ENCODE measurements at places on chromosomes 2 and 18.

DNA sequence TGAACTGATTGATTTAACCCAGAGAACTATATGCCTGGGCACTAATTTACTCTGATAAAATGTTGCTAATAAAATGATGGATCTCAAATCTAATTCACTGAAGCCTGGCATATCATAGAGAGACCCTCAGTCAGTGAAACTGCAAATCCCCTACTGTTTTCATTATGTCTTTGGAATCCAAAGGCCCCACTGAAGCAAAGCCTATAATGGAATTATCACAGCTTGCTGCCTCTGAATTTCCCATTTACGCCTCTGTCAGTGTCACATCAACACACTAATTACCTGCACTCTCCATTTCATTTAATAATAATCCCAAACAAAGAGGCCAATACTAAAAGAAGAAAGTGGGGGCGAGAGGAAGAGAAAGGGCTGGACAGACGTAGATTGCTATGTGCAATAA is 470.9 kb downstream of the MBD2 start:
- DNase-seq = no peak

DNA sequence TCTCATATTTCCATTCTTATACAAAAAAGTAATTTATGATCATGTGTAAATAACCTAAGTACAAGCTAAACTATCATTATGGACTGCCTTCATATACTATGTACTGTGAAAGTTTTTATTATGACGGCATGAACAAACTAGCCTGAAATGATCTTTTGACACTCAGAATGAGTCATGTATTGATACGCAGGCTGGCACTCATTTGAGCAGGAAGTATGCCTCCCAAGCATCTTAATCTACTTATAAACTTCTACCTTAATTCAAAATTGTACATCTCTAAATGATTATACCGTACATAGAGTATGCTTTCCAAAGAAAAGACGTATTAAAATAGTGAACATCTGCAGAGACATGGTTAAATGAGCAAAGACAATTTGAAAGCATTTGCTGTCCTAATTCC is 207.1 kb upstream of the SPOPL start:
- DNase-seq = peak; percentile 15

DNA sequence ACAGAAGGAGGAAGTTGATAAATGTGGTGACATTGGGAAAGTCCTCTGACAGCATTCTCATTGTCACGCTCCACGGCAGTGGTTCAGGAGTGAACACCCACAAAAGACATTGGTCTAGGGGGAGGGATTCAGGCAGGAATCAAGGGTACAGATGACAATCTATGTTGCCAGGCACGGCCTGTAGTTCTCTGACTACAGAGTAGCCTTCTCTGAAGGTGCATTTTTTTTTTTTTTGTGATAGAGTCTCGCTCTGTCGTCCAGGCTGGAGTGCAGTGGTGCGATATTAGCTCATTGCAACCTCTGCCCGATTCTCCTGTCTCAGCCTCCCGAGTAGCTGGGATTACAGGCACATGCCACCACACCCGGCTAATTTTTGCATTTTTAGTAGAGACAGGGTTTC is 7.4 kb upstream of the MOB1A start:
- no peak for DNase-seq

DNA sequence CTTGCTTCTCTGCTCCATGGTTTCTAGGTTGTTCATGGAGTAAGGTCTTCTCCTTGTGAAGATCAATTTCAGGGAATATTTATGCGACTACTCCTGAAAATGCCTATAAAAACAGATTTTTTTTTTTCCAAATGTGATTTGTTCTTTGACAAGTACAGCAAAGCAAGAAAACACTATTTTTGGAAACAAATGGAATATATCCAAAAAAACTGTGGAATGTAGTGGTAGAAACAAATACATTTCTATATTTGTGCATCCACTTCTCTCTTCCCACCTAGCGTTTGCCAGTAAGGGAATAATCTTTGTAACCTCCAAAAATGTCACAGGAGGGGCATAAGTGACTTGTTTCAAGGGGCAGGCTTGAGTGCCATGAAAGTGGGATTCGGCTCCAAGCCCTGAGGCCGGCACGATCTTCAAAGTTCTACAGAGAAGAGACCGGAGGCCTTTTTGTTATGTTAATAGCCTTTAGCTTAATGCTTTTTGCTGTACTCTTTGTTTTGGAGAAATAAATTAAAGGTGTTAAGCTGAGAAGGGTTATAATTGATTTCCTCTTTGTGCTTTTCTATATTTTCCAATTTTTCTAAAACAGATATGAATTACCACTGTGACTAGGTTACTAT is 200.6 kb downstream of the NRP2 start:
- DNase-seq = no peak

GRCh38 chr2:104361414-104361813 is 492.5 kb upstream of the POU3F3 start:
- no peak for DNase-seq

DNA sequence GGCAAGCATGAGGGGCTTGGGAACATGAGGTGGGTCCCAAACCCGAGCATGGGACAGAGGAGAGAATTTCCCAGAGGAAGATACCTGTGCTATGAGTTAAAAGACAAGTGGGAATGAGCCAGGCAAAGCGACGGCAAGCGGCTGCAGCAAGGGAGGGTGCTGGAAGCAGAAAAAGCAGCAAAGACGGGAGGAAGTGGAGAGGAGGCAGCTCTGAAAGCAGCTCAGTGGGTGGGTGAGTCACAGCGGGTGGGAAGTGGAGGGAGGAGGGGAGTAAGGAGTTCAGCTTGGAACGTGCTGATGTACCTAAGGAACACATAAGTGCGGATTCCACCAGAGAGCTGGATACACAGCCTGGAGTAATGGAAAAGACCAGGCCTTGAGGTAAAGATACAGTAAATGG is 41.4 kb downstream of the THUMPD2 start:
- DNase-seq = peak; percentile 93

- DNase-seq = no peak
Measured at GRCh38 chr2:135525786-135526185, 5.2 kb downstream of the ZRANB3 start.

GRCh38 chr2:16622399-16622968 is 43.1 kb downstream of the CYRIA start:
- DNase-seq = peak; percentile 15

DNA sequence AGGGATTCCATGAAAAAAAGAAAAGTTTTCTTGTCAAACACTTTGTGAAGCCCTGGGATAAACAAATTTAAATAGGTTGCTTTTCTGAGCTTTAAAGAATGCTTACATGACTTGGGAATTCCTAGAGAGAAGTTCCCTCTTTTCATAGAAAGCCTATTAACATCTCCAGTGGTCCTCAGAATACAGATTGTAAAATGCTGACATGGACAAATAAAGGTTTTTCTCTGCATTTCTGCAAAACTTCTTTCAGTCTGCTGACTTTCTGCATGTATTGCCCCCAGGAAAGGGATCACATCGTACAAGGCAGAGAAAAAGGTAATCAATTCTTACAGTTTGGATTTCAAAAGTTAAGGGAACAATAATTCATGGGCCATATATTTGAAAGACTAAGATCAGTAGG is 20.6 kb downstream of the ZNF385B start:
- no peak for DNase-seq

- DNase-seq = peak; percentile 68
Measured at GRCh38 chr2:74440378-74441169, 1.2 kb downstream of the RTKN start.

DNA sequence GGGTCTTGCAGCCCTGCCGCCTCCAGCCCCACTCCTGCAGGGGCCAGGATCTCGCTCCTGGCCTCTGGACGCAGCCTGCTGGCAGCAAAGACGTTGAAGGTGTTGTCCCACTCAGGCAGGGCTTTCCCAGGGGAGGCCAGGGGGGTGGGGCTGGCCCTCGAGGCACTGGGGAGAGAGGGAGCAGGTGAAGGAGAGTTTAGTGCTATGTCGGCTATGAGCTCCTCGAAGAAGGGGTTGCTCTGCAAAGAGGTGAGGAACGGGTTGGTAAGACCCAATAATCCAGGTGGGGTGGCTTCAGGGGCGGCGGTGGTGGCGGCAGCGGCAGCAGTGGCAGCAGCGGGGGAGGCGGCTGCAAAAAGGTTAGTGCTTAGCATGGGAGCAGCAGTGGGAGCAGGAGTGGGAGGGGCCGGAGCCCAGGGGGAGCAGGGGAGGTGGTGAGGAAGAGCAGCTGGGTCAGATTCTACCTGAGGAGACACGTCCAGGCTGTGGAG is 9.7 kb upstream of the SFXN5 start:
- no peak for DNase-seq

- DNase-seq = no peak
Measured at GRCh38 chr2:127626917-127627739, 18.8 kb upstream of the GPR17 start.

- DNase-seq = peak; percentile 81
Measured at GRCh38 chr2:226440127-226440918, 359.3 kb downstream of the IRS1 start.

DNA sequence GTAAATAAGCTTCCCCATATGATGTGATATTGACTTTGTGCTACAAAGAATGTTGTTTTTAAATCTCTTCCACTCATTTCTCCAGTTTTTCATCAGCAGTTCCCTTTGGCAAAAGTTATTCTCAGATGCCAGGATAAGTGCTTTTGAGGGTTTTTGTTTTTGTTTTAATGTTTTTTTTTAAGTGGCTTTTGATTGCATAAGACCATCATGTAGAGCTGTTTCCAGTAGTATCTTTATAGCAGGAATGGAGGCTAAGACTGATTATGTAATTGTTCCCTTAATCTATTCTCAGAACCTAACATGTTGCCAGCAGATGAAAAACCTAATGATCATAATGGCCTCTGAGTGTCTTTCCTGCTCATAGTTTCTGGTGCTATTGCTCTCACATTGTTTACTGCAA is 77.9 kb downstream of the CABLES1 start:
- DNase-seq = peak; percentile 44

DNA sequence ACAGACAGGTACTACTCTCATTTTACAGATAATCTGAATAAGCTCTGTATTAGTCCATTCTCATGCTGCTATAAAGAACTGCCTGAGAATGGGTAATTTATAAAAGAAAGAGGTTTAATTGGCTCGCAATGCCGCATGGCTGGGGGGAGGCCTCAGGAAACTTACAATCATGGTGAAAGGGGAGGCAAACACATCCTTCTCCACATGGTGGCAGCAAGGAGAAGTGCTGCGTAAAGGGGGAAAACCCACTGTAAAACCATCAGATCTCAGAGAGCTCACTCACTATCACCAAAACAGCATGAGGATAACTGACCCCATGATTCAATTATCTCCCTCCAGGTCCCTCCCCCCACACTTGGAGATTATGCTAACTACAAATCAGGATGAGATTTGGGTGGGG is 254.4 kb downstream of the KCNE4 start:
- DNase-seq = peak; percentile 62

GRCh38 chr2:236984046-236984445 is 101.6 kb upstream of the COPS8 start:
- no peak for DNase-seq

DNA sequence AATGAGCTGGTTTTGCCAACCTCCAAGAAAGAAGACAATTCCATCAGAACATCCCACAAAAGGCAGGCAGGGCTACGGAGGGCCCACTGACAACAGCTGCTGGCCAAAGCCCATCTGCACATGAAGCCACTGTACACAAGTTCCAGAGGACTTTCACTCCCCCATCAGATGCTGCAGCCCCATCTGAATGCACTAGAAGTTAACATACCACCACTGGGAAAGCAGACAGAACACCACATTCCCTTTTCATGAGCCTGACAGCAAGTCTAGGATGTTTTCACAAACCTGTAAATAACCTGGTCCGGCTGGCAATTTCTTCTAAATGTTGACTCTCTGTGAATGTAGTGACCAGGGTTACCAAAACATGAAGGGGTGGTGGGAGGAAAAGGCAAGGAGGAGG is 41.5 kb downstream of the CCBE1 start:
- peak; percentile 52 for DNase-seq

- peak; percentile 16 for DNase-seq
Measured at GRCh38 chr2:69436596-69436937, 668 bp downstream of the NFU1 start.

GRCh38 chr2:36667931-36668330 is 28.6 kb upstream of the VIT start:
- DNase-seq = no peak

GRCh38 chr2:72892506-72893173 is 5.4 kb downstream of the SPR start:
- peak; percentile 65 for DNase-seq

DNA sequence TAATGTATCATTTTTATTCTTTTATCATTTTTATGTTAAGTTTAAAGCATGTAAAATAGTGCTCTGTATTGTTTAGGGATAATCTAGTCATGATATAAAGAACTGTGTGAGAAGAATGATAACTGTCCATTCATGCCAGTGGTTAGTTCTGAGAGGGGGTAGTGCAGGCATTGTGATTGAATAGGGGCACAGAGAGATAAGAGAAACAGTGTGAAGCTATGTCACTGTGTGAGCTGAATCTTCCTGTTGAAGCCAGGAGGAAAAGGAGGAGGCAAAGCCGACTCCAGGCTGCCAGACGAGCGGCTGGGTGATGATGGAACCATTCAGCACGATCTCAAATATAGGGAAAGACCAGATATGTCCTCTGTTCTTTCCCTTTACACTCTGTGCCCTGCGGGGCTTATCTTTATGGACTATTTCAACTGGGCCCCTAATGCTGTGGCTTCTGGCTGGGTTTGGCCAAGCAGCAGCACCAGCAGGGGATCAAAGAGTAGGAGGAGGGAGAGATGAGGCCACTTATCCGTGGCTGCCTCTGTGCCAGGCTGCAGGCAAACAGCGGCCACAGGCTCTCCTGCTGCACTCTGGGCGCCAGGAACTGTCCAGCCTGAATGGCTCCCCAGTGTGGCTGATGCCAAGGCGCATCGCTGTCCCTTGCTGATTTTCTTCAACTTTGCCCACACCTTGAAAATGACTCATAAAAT is 128.0 kb downstream of the SPP2 start:
- DNase-seq = peak; percentile 14

GRCh38 chr2:88590998-88591613 is 36.2 kb downstream of the EIF2AK3 start:
- peak; percentile 65 for DNase-seq

GRCh38 chr2:4404363-4404762 is 701.0 kb downstream of the DCDC2C start:
- DNase-seq = no peak

- DNase-seq = no peak
Measured at GRCh38 chr2:241114836-241115235, 12.7 kb upstream of the MTERF4 start.

GRCh38 chr2:230847883-230848388 is 16.8 kb upstream of the ITM2C start:
- DNase-seq = peak; percentile 85
